ENCODE measurements at places on chromosomes 3 and 15. TPM values are rescaled to one million over a fixed set of nuclear protein-coding genes. Genes with fewer than 3 reads are reported as not detected.

The CD276 gene
- 61.9 TPM for total RNA-seq

The UBE3A gene
- total RNA-seq: 27.0 TPM

The PPP2R3A gene
- 1.7 TPM for total RNA-seq

The GPR156 gene
- 0.46 TPM for total RNA-seq

The SPTSSB gene
- total RNA-seq: 0.06 TPM

The LDHAL6B gene
- total RNA-seq: not detected

The CATSPER2 gene
- 0.50 TPM for total RNA-seq

The SIDT1 gene
- 0.52 TPM for total RNA-seq

The CPN2 gene
- total RNA-seq: not detected

The PCLAF gene
- 115 TPM for total RNA-seq

The WDR93 gene
- 0.26 TPM for total RNA-seq

The PBRM1 gene
- total RNA-seq: 16.7 TPM

The MAGEL2 gene
- total RNA-seq: not detected

The CHRFAM7A gene
- 8.2 TPM for total RNA-seq

The CTXN2 gene
- total RNA-seq: 0.02 TPM

The CCDC174 gene
- 13.2 TPM for total RNA-seq

The CDHR4 gene
- 0.24 TPM for total RNA-seq

The NPAP1 gene
- total RNA-seq: not detected

The STRIT1 gene
- not detected for total RNA-seq

The COX5A gene
- 526 TPM for total RNA-seq

The PROS1 gene
- total RNA-seq: 9.9 TPM

The UBE2E1 gene
- 116 TPM for total RNA-seq

The ATP13A5 gene
- total RNA-seq: not detected

The SLC27A2 gene
- total RNA-seq: 38.5 TPM

The ARL14 gene
- total RNA-seq: 0.42 TPM

The GANC gene
- 7.4 TPM for total RNA-seq

The PRRT3 gene
- 1.2 TPM for total RNA-seq

The TRPM7 gene
- total RNA-seq: 26.7 TPM

The TLR9 gene
- total RNA-seq: not detected

The LMCD1 gene
- 82.1 TPM for total RNA-seq

The DZIP1L gene
- 11.0 TPM for total RNA-seq

The RHCG gene
- 41.0 TPM for total RNA-seq

Data from A549 treated with dexamethasone at 1 μM for 4 hours (cell line).